ENCODE measurements at places on chromosomes 1 and 21. TPM values are rescaled to one million over a fixed set of nuclear protein-coding genes. Genes with fewer than 3 reads are reported as not detected.

CR1 gene
- not detected for total RNA-seq

SH3BGR gene
- 5.8 TPM for total RNA-seq

ABCA4 gene
- total RNA-seq: not detected

MCL1 gene
- 246 TPM for total RNA-seq

KCTD3 gene
- total RNA-seq: 43.1 TPM

GLRX2 gene
- total RNA-seq: 63.9 TPM

CNIH3 gene
- 15.4 TPM for total RNA-seq

CFAP298 gene
- total RNA-seq: 72.1 TPM

AVPR1B gene
- total RNA-seq: not detected

APCS gene
- not detected for total RNA-seq

IGSF3 gene
- 20.9 TPM for total RNA-seq

PALMD gene
- total RNA-seq: 0.88 TPM

NBPF20 gene
- 2.3 TPM for total RNA-seq

LCE3E gene
- total RNA-seq: not detected

PCBP3 gene
- total RNA-seq: 0.31 TPM

SPATA46 gene
- total RNA-seq: not detected

ALPL gene
- 0.19 TPM for total RNA-seq
